NCI-H446 (cell line): ENCODE measurements at places on chromosomes 13 and 19.

DNA sequence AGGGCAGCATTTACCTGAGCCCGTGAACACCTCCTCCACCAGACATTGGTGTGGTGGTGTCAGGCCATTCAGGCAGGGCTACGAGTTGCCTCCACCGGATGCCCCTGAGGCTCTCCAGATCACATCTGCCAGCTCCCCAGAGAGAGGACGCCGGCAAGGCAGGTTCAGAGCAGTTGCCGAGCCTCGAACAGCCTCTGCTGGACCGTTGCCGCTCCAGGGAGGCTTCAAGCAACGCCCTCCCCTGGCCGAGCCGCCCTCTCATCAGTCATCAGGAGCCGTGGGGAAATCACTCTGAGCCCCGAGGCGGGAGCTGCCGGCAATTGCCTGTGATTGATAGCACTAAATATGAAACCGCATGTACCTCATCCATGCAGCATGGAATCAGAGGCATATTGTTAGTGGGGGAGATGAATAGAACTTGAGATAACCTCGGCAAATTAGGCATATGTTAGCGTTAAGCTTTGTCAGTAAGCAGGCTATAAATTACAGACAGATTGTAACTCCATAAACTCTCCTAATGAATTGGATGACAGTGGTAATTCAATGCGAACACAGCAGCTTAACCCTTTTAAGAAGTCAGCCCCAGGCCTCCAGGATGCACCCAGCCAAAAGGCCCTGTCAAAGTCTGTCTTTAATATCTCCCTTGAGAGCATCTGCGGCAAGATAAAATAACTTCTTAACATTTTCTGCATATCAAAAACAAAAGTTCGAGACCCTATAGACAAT, 29.8 kb upstream of the SPACA7 start:
- DNase-seq, result no peak

DNA sequence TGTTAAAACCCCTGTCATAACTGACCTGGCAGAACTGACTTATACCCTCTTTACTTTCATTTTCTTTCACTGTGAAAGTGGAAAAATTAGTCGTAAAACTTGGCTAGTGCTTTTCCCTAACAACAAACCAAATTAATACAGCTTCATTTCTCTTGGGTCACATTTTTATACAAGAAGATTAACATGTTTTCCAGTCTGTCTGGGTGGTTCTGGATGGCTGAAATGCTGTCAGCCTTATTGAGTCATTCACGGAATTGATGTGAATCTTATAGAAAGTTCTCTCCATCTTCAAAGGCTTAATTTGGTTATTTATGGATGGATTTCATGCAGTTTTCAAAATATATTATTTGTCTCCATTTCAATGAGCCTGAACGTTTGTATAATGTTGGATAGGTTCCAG, 440.0 kb downstream of the KCTD12 start:
- DNase-seq, result no peak

- DNase-seq, result no peak
These were observed 1972.2 kb downstream of the OLFM4 start for GRCh38 chr13:55000844-55001243.

GRCh38 chr13:34578471-34578870, 363.6 kb upstream of the NBEA start:
- DNase-seq, result no peak

DNA sequence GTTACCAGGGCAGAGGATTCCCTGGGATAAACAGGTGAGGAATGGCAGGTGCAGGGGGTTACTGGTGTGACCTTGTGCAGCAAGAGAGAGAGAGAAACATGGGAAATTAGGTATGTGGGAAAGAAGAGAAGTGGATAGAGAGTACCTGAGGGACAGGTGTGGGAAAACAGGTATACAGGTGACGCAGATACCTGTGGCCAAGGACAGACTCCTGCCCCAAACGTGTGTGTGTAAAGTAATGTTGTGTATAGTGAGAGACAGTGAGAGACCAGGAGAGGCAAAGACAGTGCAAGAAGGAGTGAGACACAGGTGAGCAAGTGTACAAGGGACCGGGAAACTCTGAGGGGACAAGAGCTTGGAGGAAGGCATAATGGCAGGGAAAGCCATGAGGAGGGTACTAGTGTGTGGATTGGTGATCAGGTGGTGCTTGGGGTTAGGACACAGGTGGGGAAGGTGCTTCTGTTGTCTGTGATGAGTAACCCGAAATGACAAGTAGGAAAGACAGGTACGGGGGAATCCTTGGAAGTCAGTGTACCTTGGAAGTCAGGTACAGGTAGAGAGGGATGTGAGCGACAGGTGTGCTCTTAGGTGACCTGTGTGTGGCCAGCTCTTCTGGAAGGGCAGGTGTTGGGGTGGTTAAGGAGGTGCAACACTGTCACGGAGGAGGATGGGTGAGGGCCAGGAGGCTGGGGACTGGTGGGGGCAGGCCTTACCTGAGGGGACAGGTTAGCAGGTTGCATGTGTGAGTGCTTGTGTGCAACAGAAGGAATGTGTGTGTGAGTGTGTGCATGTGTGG, 2.8 kb downstream of the ERFL start:
- DNase-seq, result no peak

DNA sequence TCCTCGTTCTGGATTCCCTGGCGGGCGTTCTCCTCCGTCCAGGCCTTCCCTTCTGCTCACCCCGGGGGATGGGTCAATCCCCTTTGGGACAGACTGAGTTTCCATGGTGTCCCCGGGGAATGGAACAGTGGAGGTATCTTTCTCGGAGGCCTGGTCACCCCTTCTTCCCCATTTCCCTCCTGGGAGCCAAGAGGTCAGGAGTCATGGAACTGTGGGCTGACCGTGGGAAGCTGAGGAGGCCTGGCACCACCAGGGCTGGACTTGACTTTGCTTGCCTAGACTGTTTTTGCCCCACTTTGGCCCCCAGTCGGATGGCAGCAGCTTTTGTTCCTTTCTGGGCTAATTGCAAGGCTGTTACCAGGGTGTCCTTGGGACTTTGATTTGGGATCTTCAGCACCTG, 2.0 kb downstream of the NACC1 start:
- DNase-seq, result no peak
